ENCODE measurements at places on chromosomes 5 and 9. TPM values are rescaled to one million over a fixed set of nuclear protein-coding genes. Genes with fewer than 3 reads are reported as not detected.

The DAPK1 gene
- polyA plus RNA-seq, result 1.0 TPM

GRCh38 chr5:7866196-7866595 is 2.6 kb downstream of the FASTKD3 start:
- peaks cover 47% of the 10 kb centered on the region for H3K36me3 ChIP-seq
- H3K27ac ChIP-seq, result no peak overlapping the region
- peaks cover 38% of the 10 kb centered on the region for H3K4me1 ChIP-seq

GRCh38 chr5:105587963-105588662 is 2025.5 kb upstream of the NUDT12 start:
- no peak overlapping the region for H3K27ac ChIP-seq
- H3K4me1 ChIP-seq, result no peaks in the 10 kb centered on the region
- no peaks in the 10 kb centered on the region for H3K36me3 ChIP-seq
- no peak overlapping the region for H3K4me3 ChIP-seq
- H3K27me3 ChIP-seq, result no peaks in the 10 kb centered on the region

GRCh38 chr9:37922363-37923117 is 18.6 kb upstream of the SLC25A51 start:
- no peak overlapping the region for H3K4me3 ChIP-seq
- H3K36me3 ChIP-seq, result no peaks in the 10 kb centered on the region
- H3K4me1 ChIP-seq, result no peaks in the 10 kb centered on the region
- DNase-seq, result no peak
- H3K27me3 ChIP-seq, result no peaks in the 10 kb centered on the region

- no peak overlapping the region for H3K27ac ChIP-seq
- peaks cover 68% of the 10 kb centered on the region for H3K36me3 ChIP-seq
- no peak for DNase-seq
- H3K4me3 ChIP-seq, result no peak overlapping the region
These were observed 16.2 kb downstream of the SFXN1 start for GRCh38 chr5:175494264-175495183.

The PCDHGB2 gene
- 2.1 TPM for polyA plus RNA-seq

DNA sequence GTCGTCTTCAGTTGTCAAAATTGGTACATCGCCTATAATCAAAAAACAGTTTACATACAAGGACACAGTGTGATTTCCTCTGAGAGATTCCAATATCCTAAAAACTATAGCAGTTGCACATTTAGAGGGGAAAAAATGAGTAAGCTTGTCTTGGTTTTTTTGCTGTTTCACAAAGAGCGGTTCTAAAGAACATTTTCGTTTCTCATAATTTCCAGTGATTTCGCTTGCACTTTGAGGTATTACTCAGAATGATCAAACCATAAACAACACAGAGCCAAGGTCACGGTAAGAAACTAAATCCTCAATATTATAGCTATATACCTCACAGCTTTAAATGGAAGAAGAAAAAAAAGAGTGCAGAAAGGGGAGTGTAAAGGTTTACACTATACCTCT is 861 bp downstream of the MTX3 start:
- H3K27ac ChIP-seq, result no peak overlapping the region
- peaks cover 23% of the 10 kb centered on the region for H3K4me1 ChIP-seq
- H3K4me3 ChIP-seq, result peak overlapping the region; percentile 89
- H3K27me3 ChIP-seq, result no peaks in the 10 kb centered on the region
- no peak for DNase-seq
- H3K36me3 ChIP-seq, result peaks cover 36% of the 10 kb centered on the region

The PCDHB15 gene
- polyA plus RNA-seq, result 2.8 TPM

DNA sequence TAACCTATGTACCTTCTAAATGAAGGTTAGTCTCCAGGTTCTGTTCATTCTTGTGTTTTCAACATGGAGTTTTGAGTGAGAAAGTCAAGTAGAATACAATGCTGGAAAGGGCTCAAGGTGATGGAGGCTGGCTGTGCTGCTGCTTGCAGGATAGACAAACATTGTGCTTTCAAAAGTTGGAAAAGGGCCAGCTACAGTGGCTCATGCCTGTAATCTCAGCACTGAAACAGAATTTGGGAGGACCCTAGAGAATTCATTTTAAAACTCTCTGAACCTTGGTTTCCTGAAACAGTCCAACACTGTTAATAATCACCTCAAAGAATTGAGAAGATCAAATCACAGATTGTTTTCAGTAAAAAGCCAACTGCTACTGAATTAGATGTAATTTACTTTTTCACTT is 15.4 kb upstream of the IARS1 start:
- H3K4me3 ChIP-seq, result no peak overlapping the region
- H3K27me3 ChIP-seq, result no peaks in the 10 kb centered on the region
- H3K27ac ChIP-seq, result no peak overlapping the region
- H3K36me3 ChIP-seq, result peaks cover 26% of the 10 kb centered on the region
- DNase-seq, result no peak
- H3K4me1 ChIP-seq, result peaks cover 8% of the 10 kb centered on the region

- no peaks in the 10 kb centered on the region for H3K27me3 ChIP-seq
- no peaks in the 10 kb centered on the region for H3K4me1 ChIP-seq
- H3K27ac ChIP-seq, result no peak overlapping the region
These were observed 9.4 kb upstream of the TENT2 start for GRCh38 chr5:79602889-79603288.

GRCh38 chr9:121921444-121921843 is 171.7 kb downstream of the TTLL11 start:
- H3K27ac ChIP-seq, result no peak overlapping the region
- H3K27me3 ChIP-seq, result no peaks in the 10 kb centered on the region
- no peak for DNase-seq
- H3K4me3 ChIP-seq, result no peak overlapping the region
- peaks cover 8% of the 10 kb centered on the region for H3K36me3 ChIP-seq

The FGFR4 gene
- polyA plus RNA-seq, result 0.65 TPM

DNA sequence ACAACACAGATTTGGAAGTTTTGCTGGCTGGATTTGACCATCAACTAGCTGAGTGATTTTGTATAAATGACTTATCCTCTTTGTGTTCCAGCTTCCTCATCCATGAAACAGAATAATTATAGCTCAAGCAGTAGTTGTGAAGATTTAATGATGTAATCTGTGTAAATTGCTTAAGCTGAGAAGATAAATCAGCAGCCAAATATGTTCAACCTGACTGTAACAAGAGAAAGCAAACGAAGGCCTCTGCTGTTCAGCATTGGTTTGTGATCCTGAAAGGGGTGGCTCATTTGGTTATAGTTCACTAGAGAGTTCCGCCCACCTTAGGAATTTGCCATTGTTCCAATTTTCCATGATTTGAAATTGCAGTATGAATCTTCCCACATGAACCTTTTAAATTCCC is 75.7 kb upstream of the CCDC112 start:
- DNase-seq, result no peak
- no peaks in the 10 kb centered on the region for H3K36me3 ChIP-seq
- peaks cover 11% of the 10 kb centered on the region for H3K4me1 ChIP-seq
- no peak overlapping the region for H3K4me3 ChIP-seq
- no peaks in the 10 kb centered on the region for H3K27me3 ChIP-seq
- no peak overlapping the region for H3K27ac ChIP-seq

DNA sequence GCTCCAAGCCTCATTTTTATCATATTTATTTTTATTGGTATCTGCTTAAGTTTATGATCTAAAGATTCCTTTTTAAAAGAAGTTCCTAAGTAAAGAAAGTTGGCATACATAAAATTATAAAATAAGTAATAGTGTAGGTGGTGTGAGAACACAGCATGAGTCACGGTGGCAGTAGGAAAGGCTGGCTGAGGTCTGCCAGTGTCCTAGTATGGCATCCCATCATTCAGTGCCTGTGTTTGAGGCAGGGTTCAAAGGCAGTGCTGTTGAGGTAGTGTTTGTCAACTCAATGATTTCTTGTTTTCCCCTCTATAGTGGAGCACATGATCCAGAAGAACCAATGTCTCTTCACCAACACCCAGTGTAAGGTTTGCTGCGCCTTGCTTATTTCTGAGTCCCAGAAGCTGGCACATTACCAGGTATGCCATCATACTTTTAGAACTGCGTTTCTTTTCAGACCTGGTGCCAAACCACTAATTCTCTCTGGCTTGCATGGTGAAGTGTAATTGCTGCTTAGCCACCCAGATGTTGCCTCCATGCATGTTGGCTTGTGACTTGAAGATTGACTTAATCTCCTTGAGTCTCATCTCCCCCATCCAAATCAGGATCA is 18.4 kb downstream of the ZNF346 start:
- peaks cover 12% of the 10 kb centered on the region for H3K4me1 ChIP-seq
- H3K27ac ChIP-seq, result no peak overlapping the region

The KIF4B gene
- polyA plus RNA-seq, result not detected

The IL13 gene
- polyA plus RNA-seq, result not detected

DNA sequence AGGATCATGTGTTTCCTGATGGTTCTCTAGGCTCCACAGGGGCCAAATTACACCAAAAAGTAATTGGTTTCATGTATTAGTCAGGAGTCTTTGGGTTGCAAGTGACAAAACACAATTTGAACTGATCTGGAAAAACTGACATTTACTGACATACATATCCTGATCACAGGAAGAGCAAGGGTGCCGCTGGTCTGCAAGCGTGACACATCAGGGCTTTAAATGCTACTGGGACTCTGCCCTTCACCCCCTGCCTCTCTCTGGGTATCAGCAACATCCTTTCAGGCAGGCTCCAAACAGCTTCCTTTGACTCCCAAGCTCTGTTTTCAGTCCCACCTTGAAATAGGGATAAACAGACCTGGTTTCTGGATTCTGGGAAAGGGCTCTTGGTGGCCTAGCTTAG is 197.5 kb downstream of the PALM2AKAP2 start:
- no peak for DNase-seq
- no peaks in the 10 kb centered on the region for H3K27me3 ChIP-seq
- no peaks in the 10 kb centered on the region for H3K4me1 ChIP-seq
- H3K27ac ChIP-seq, result no peak overlapping the region
- H3K4me3 ChIP-seq, result no peak overlapping the region

- no peaks in the 10 kb centered on the region for H3K27me3 ChIP-seq
- H3K4me1 ChIP-seq, result no peaks in the 10 kb centered on the region
- no peak for DNase-seq
- no peak overlapping the region for H3K4me3 ChIP-seq
- no peak overlapping the region for H3K27ac ChIP-seq
These were observed 14.4 kb downstream of the ASS1 start for GRCh38 chr9:130459151-130459550.

DNA sequence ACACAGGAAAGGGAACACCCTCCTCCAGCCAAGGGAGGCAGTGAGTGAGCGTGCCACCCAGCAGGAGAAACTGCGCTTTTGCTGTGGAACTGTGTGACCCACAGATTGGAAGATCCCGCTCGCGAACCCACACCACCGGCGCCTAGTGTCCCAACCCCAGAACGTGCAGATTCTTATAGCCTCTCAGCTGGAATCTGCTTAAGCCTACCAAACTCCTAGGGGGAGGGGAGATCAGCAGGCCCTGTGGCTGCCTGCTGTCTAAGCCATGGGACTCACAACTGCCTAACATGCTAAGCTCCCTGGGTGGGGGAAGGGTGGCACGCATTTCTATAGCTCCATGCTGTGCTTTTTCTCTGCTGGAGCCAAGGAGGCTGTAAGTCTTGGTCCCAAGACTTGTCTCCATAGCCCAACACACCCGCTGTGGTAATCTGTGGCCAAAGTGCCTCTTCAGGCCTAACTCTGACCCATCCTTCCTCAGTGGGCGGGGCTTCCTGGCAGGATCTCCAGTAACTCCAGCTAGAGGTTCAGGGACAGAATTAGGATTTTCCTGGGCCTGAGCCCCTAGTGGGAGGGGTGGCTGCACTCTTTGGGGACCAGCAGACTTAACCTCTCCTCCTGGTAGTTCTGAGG is 485.0 kb downstream of the TAF11L14 start:
- no peaks in the 10 kb centered on the region for H3K36me3 ChIP-seq
- no peaks in the 10 kb centered on the region for H3K27me3 ChIP-seq

DNA sequence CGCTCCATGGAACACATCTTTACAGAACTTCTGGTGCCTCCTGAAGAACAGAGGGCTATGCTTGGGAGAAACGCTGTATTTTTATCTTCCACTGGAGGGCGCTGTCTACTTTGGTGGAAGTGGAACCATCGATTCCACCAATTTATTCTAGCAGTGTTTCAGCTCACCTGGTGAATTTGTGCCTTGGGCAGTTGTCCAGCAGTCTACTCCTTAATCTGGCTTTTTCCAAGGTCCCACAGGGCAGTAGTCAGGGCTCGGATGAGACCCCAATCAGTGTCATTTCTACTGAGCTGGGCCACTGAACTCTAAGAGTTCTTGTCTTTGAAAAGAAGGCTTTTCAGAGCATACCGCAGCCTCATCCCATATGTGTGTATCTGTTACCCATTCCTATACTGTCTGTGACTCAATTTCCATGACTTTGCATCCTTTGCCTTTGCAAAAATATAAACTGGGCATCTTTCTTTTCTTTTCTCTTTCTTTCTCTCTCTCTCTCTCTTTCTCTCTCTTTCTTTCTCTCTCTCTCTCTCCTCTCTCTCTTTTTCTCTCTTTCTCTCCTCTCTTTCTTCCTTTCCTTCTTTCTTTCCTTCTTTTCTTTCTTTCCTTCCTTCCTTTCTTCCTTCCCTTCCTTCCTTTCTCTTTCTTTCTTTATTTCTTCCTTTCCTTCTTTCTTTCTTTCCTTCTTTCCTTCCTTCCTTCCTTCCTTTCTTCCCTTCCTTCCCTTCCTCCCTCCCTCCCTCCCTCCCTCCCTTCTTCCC is 138.4 kb upstream of the ZNF618 start:
- no peak overlapping the region for H3K27ac ChIP-seq
- H3K4me3 ChIP-seq, result no peak overlapping the region
- no peaks in the 10 kb centered on the region for H3K36me3 ChIP-seq
- H3K27me3 ChIP-seq, result peaks cover 14% of the 10 kb centered on the region

The FUT7 gene
- not detected for polyA plus RNA-seq

DNA sequence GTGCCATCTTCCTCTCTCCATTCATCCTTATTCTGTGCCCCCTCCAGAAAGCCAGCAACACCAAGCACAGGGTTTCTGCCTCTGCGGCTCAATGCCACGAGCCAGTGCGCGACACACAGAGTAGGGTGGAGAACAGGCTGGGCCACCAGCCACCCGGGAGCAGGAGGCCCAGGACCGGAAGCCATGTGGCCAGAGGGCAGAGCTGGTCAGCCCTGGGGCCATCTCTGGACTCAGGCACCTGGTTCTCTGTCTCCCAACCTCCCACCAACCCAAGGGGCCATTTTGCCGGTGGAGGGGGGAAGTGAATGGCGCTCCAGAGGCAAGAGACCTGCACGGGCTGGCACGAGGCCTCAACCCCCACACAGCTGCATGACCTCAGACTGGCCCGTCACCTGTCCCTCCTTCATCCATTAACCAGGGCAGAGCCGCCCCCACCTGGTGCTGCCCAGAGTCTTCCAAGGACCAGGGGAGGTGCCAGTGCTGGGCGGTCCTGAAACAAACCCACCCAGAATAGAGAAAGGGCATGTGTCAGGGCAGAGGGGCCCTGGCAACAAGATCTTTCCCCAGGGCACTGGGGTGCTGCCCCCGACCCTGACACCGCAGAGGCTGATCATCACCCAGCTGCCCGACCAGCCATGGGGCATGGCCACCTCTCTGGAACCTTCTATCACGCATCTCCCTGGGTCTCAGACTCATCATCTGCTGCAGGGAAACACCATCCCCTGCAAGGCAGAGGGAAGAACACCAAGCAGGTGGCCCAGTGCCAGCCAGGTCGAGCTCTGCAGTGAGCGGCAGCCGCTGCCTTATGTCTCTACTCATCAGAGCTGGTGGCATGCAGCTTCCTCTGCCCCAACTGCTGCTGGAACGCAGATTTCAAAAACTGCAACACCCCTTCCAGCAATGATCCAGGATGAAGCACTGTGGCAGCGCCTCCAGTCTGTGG is 11.9 kb downstream of the VAV2 start:
- peak overlapping the region; percentile 59 for H3K27ac ChIP-seq
- no peaks in the 10 kb centered on the region for H3K27me3 ChIP-seq
- H3K4me3 ChIP-seq, result no peak overlapping the region
- no peaks in the 10 kb centered on the region for H3K36me3 ChIP-seq
- H3K4me1 ChIP-seq, result peaks cover 22% of the 10 kb centered on the region

The ARHGEF28 gene
- polyA plus RNA-seq, result 1.5 TPM

The ZNF354C gene
- polyA plus RNA-seq, result 1.3 TPM

The OTULINL gene
- 1.00 TPM for polyA plus RNA-seq

Data from heart left ventricle (tissue), 16 donors.